Kidney epithelial cell (primary cell): ENCODE measurements at places on chromosomes 7 and 10.

GRCh38 chr7:50552139-50552538 is 13.1 kb downstream of the DDC start:
- DNase-seq = no peak

- peak; percentile 72 for DNase-seq
These were observed 99.3 kb upstream of the DDC start for GRCh38 chr7:50664461-50664922.

- DNase-seq = peak; percentile 62
These were observed 42.9 kb upstream of the BHLHA15 start for GRCh38 chr7:98168181-98168903.

DNA sequence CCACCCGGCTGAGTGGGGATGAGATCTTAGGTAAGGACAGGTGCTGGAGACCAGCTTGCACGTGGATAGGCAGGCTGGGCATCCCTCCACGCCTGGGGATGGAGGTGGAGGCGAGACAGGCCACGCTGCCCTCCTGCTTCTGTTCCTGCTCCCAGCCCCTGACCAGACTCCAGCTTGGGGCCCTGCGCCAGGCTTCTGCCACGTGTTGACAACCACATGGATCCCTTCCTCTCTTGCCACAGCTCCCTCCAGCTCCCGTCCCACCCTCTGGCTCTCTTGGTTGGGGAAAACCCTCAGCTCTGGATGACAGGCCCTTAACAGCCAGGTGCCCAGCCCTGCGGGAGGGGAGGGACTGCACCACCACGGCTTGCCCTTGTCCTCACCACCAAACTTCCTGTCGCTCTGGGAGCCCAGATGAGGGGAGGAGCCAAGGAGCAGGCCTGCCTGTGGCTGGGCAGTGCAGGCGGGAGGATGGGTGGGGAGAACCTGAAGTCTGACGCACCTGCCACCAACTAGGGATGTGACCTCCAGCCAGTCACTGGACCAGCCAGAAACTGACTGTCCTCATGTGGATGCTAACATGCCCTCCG is 36.0 kb downstream of the KCNH2 start:
- no peak for DNase-seq

DNA sequence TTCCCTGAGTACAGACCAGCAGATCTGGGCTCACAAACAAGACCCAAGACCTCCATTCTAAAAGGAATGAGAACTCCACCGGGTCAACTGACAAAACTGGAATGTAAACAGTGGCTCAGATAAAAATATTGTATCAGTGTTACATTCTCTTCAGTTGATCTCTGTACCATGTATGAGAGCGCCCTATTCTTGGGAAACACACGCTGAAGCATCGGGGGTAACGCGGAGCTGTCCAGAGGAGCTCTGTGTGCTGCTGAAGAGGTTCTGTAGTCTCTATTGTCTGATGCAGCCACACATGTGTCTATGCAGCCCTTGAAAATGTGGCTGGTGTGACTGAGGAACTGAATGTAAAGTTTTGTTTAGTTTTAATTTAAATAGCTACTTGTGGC is 39.7 kb downstream of the HIPK2 start:
- no peak for DNase-seq

GRCh38 chr7:87473986-87474385 is 1.5 kb downstream of the ABCB4 start:
- DNase-seq = no peak

GRCh38 chr7:81300753-81301152 is 381.9 kb upstream of the SEMA3C start:
- no peak for DNase-seq
